ENCODE measurements at places on chromosomes 13 and 19.
A peak's percentile ranks its signal among the peaks of the same experiment; 100 is the strongest.

- DNase-seq: no peak
Measured at GRCh38 chr13:33487575-33488243, 202.2 kb upstream of the STARD13 start.

GRCh38 chr19:46426506-46427162, 2.1 kb downstream of the PNMA8C start:
- no peak for DNase-seq

- no peak for DNase-seq
Measured at GRCh38 chr19:1407528-1408299, at the start of gene DAZAP1. Gene DAZAP1 (plus strand): TSS chr19:1407586. CDS start chr19:1407774, 188 bp downstream.

DNA sequence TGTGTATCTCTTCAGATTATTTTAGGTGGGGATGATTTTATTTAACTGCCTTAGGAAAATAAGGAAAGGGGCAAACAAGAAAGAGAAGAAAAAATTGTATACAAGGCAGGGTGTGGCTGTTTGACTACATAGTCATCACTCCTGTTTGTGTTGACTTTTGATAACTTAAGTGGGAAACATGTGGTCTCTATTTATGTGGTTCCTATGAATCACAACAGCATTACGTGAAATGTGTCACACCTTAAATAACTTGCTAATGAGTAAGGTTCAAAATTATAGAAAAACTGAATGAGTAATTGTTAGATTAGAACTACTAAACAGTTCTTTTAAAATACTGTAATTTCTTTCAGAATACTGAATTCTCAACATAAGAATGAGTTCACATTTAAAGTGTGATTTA, 69.3 kb downstream of the LMO7 start:
- DNase-seq: no peak

DNA sequence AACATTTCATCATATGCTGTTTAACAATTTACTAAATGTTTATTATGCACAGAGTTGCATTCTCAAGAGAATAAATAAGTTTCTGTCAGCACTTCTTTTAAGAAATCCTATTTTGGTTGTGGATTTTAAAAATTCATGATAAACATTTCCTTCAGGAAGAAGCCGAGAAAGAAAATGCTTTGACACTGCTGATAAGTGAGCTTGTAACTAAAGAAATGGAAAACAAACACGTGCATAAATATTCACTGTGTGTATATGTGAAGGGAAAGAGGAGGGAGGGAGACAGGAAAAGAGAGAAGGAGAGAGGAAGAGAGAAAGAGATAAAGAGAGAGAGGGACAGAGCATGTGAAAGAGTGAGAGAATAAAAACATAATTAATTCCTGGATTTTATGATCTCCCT, 1165.0 kb downstream of the DIAPH3 start:
- DNase-seq: no peak

GRCh38 chr13:75726306-75726705, 90.2 kb downstream of the LMO7 start:
- no peak for DNase-seq

DNA sequence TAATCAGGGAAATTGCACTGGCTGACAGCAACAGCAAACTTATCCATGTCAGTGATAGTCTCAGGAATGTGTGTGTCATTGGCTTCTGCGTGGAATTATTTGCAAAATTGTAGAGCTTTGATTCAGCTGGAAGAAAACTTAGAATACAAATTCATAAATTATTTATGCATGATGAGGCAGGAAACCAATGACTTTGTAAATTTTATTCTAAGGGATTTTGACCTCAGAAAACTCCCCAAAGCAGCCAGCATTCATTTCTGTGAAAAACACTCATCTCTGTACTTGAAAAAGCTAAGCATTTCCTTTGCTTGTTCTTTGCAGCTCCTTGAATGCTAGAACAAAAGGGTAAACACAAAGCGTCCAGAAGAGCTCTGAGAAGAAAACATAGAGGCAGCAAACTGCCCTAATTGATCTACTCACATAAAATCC, 162.4 kb downstream of the DCT start:
- no peak for DNase-seq

DNA sequence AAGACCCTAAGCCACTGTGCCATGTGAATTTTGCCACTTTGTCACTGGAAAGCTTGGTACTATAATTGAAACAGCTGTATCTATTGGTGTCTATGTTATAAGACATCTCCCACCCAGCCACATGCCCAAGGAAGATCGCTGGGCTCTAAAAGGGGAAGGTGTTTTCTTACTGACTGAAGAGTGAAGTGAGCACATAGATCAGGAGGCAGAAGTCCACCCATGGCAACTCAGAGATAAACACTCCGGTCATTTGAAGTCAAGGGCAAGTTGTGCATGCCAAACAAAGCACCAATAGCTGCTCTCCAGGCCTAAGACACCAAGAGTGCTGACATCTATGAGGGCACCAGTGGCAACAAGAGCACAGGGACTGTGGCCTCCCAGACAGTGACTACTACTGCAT, 153.8 kb downstream of the KCTD12 start:
- no peak for DNase-seq

DNA sequence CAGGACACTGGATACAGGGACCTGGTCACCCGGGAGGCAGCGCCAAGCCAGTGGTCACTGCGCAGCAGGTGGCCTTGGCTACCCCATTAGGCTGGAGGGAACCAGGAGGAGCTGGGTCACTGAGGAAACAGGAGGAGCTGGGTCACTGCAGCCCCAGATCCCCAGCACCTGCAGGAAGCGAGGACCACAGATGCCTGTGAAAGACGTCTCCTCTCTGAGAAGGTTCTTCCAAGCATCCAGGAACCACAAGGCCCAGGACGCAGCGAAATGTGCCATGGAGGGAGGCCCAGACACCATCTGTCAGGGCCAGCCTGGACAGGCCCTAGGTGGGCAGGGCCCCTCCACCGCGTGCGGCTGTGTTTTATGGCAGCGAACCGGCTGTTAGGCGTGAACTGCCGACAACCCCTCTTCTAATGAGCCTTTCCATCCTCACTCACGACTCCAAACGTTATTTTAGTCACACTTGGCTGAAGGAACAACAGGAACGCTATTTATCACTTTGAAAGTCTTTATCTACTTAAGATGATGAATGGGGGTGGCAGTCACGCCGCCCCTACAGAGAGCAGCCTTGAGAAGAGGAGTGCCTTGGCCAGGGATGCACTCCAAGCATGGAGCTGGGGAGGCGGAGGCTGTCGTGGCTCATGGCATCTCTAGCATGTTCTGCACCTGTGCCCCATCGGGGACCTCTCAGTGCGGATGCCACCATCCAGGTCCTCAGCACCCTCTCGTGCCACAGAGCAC, 53.3 kb downstream of the CEBPG start:
- DNase-seq: no peak

GRCh38 chr19:47283405-47284059, 8.8 kb downstream of the INAFM1 start:
- no peak for DNase-seq

- no peak for DNase-seq
Measured at GRCh38 chr19:18802354-18802753, 11.2 kb upstream of the COMP start.

DNA sequence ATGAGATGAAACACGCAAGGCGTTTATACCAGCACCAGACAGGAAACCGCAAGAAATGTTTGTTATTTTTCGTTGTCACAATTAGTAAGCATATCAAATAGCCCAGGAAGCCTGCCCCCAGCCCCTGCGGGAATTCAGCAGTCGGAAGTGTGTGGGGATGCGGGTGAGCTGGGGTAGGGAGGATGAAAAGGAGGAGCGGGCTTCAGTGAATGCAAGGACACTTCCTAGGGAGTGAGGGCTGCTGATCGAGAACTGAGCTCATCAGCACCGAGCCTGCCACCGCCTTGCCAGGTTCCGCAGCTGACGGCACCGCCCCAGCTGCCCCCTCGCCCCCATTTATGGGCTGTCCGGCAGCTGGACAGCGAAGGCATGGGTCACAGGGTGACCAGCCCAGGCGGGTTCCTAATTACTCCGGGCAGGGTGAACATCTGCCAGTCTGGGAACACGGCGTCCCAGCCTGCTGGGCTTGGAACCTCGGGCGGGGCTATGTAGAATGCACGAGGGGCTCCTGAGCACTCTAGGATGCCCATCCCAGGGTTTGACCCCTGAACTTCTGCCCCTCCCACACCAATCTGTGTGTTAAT, 1.6 kb upstream of the BEST2 start:
- DNase-seq: no peak

DNA sequence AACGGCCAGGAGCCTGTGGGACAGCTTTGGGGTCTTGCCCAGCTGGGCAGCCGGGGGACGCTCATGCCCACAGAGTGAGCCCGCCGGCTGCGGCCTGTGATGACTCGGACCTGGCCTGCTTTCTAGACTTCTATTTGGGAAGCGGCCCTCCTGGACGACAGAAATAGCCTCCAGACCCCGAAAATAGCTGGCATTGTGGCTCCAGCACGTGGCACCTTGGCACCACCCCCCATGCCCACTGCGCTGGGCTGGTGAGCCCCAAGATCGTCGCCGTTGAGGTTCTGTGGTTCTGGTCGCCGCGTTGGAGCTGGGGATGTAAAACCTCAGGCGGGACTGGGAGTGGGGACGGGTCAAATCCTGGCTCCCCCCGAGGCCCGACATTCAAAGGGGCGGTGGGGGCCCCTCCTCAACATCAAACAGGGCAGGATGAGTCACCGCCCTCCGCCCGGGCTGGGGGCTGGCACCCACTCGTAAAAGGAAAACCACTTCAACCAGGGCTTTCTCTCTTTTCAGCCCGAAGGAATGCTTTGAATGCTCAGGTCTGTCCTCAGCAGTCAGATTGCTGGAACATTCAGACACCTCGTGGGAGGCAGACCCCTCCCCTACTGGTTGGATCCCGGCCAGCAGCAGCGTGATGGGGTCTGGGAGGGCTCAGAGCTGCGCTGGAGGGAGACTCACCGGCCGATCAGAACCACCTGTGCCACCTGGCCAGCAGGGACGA, 42.1 kb downstream of the GADD45B start:
- no peak for DNase-seq

DNA sequence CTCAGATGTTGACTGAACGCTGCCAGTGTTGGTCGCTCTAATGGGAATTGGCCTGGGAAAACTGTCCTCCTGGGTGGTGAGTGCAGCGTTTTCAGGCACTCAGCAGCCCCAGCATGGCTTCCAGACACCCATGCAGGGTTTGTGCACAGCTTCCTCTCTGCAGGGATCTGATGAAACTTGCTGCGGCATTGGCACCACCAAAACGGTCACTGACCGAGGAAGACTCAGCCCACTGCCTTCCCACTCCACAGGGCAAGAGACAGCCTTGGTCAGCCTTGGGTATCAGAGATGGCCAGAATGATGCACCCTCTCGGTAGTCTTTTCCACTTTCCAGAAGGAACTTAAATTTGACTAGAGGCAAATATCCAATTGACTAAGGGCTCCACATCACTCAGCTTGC, 398.9 kb downstream of the IRS2 start:
- no peak for DNase-seq

- no peak for DNase-seq
Measured at GRCh38 chr13:30049692-30050091, 199.3 kb upstream of the UBL3 start.

- no peak for DNase-seq
Measured at GRCh38 chr19:18948075-18948975, 7.3 kb upstream of the HOMER3 start.

- DNase-seq: no peak
Measured at GRCh38 chr19:58243351-58243750, 14.6 kb downstream of the ZNF544 start.

- no peak for DNase-seq
Measured at GRCh38 chr19:18928018-18928805, 8.7 kb downstream of the DDX49 start.

GRCh38 chr19:52397310-52398080, at the start of gene ZNF528:
Gene ZNF528 (plus strand): TSS chr19:52397849. CDS start chr19:52402014, 4,165 bp downstream.
- peak; percentile 92 for DNase-seq

- no peak for DNase-seq
Measured at GRCh38 chr13:102310691-102311418, 91.0 kb downstream of the FGF14 start.

GRCh38 chr13:33193428-33193974, 92.1 kb downstream of the STARD13 start:
- no peak for DNase-seq

DNA sequence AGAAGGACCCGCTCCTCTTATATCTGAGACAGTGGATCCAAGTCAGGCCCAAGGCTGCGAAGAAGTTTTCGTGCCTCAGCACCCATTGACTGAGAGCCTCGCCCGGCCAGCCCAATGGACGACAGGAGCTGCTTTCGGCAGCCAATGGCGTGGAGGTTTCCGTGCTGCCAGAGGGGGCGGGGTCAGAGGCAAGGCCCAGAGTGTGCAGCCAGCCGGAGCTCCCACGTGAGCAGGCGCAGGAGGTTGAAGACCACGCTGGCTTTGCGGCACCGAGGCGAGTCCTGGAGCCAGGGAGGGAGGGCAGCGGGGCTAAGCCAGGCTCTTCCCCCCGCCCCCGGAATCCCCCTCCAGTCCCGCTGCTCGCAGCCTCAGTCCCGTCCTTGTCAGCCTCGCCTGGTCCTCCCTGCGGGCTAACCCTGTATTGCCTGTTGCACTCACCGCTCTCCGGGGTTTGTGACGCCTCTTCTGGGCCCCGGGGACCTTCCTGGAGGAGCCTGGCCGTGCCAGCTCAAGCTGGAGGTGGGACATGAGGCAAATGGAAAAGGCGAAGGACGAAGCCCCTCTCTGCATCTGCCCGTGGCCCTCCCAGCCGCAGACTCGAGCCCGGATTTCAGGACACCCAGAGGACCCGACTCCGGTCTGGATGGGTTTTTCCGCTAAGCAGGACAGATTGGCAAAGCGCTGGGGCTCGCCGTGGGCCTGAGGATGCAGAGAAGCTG, 1.5 kb downstream of the IFNL4 start:
- no peak for DNase-seq

DNA sequence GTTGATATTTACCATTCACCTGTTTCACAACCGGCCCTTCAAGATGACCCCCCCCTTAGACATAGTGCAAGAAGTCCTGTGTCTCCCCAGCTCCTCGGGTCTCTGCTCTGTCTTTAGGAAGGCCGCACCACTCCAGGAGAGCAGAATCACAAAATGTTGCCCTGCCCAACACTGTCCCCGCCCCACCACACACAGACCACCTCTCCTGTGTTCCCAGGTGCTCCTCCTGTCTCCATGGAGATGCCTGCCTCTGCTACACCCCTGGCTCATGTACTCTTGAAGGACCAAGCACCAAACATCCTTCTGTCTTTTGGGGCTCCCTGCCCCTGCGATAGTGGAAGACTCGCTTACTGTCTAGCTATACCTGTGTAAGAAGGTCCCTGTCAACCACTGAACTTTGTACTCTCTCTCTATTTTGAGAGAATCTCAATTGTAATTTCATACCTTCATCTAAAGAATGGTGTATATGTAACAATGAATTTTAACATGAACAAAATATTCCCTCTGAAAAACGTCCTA, 9.6 kb upstream of the TNFRSF19 start:
- no peak for DNase-seq
